ENCODE measurements at places on chromosomes 16 and 17.

GRCh38 chr17:19357351-19357750 lies 5.2 kb downstream of the B9D1 start:
- no peak for DNase-seq

GRCh38 chr17:68771867-68772515 lies 170.8 kb upstream of the FAM20A start:
- DNase-seq = no peak

DNA sequence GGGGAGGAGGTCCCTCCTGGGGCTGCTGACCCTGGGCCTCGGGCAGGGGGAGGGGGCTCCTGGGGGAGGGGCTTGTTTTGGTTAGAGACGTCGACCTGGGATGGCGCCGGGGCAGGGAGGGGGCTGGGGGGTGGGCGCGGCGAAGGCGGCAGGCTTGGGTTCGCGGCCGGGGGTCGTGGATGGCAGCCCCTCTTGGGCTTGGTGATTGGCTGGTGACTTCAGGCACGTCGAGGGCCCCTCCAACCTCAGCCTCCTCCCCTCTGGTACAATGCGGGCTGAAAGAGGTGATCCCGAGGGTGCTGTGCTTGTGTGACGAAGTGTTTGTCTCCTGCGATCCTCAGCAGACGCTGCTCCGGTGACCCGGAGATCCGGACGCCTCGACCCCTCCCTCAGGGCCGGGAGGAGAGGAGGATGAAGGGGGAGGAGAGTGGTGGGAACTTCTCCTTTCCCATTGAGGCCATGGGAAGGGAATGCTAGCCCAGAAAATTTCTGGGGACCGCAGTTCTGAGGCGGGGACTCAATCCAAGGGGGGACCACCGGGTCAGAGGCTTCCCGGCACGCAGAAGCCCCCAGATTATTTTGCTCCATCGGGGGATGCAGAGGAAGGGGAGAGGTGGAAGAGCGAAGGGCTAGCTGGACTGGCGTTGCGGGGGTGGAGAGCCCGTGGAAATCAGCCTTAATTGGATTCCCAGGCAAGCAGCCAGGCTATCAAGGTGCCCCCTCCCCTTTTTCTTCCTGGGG lies 43.9 kb downstream of the RAI1 start:
- DNase-seq = no peak

- peak; percentile 72 for DNase-seq
Measured at GRCh38 chr17:29570521-29570920, 2.0 kb downstream of the TP53I13 start.

DNA sequence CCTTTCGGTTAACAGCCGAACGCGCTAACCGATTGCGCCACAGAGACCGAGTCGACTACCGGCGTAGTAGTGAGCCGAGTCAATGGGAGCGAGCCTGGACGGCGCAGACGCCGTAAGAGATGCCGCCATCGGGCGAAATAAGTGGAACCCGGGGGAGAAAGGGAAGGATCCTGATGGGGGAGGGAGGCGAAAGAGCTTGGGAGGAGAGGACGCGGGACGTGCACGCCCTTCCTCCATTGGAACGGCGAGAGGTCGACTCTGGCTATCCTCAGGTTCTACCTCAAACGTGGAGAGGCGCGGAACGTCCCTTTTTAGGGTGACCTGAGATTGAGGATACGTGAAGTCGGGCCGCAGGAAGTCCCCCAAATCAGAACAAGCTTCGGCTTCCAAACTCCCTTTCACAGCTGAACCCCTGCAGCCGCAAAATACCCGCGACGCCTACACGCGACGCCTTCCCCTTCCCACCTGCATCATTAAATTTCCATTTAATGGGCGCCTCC lies 683 bp upstream of the PSMB3 start:
- DNase-seq = no peak

DNA sequence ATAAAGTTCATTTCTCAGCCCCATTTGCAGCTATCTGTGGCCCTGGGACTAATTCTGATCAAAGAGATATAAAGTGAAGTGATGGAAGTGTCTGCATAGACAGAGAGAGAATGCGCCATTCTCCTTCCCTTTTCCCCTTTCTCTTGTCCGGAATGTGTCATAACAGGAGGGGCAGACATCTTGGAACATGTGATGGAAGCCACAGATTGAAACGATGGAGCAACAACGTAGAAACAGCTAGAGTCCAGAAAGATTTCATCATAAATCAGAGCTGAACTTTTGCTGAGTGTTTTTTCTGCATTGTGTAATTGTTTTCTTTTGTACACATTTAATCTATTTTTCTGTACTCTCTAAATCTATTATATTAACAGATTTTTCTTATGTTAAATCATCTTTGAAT lies 11.3 kb downstream of the ASGR1 start:
- no peak for DNase-seq

DNA sequence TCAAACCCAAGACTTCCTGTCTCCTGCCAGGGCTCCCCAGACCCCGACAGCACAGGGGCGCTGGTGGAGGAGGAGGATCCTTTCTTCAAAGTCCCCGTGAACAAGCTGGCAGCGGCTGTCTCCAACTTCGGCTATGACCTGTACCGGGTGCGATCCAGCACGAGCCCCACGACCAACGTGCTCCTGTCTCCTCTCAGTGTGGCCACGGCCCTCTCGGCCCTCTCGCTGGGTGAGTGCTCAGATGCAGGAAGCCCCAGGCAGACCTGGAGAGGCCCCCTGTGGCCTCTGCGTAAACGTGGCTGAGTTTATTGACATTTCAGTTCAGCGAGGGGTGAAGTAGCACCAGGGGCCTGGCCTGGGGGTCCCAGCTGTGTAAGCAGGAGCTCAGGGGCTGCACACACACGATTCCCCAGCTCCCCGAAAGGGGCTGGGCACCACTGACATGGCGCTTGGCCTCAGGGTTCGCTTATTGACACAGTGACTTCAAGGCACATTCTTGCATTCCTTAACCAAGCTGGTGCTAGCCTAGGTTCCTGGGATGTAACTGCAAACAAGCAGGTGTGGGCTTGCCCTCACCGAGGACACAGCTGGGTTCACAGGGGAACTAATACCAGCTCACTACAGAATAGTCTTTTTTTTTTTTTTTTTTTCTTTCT lies 8.1 kb downstream of the SERPINF1 start:
- no peak for DNase-seq

- no peak for DNase-seq
Measured at GRCh38 chr17:42403150-42403549, 14.9 kb upstream of the STAT3 start.

- DNase-seq = no peak
Measured at GRCh38 chr16:73426433-73427160, 378.7 kb upstream of the ZFHX3 start.

DNA sequence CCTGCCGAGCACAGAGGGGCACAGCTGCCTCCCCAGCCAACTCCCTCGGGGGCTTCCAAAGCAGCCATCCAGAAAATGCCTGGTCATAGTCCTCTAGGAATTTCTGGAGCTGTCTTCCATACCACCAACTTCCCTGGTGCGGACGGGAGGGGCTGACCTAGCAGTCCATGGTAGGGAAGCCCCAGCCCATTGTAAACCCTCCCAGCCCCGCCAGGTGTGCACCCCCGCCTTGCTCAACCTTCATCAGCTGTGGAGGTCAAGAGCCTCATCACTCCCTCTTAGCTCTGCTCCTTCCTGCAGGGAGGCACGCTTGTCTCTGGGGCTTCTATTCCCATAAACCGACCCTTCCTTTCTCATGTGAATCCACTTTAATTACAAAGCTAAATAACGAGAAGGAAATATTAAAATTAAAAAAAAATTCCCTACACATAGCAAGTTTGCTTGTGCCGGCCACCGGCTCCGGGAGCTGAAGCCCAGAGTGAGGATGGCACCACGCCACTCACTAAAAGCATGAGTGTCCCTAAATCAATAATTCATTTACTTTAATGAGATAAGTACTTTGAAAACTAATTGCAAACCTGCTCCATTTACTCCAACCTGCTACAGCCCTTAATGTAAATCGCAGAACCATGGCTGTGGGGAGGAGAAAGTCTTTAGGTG lies 181.4 kb downstream of the ENGASE start:
- no peak for DNase-seq

- no peak for DNase-seq
Measured at GRCh38 chr17:3447625-3448024, 14.0 kb upstream of the OR1E2 start.

DNA sequence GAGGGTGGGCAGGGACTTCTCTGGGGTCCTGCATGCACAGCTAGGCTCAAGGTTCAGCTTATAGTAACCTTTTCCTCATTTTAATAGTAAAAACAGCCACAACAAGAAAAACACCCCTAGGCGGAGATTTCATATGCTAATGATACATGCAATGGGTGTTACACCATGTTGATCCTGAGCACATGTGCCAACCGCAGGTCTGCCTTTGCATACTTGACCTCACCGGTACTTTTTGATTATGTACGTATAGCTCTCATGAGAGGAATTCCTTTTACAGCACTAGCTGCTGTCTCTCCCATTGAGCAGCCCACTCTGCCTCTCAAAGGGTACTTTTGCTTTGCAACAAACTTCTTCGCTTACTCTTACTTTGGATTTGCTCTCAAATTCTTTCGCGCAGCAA lies 1.9 kb downstream of the KRTAP4-8 start:
- DNase-seq = no peak

DNA sequence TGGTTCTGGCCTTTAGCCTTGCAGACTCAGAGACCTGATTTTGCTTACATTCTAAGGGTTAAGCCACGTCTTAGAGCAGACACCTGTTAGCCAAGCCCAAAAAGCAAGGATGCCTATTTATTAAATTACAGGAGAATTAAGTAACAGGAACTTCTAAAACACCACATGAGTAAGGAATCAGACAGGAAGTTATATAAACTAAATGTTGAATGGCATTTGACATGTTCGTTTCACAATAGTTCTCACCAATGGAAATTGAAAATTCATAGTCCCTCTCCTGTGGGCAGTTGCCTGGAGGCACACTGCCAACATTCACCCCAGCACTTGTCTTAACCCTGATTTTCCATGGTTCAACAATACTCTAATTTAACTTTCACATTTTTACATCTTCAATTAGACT lies 9.0 kb downstream of the KRTAP9-7 start:
- DNase-seq = no peak

DNA sequence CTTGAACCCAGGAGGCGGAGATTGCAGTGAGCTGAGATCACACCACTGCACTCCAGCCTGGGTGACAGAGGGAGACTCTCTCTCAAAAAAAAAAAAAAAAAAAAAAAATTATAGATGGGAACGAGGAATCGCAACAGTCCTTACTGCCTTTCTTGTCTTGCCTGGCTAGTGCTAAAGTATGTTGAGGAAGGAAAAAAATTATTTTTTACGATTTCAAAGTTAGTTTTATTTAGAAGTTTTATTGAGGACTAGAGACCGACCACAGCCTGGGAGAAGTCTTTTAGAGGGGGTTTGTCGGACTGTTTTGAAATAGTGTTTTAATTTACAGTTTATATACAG lies 15.8 kb upstream of the DNAH17 start:
- no peak for DNase-seq

- DNase-seq = no peak
Measured at GRCh38 chr17:48740537-48740936, 12.0 kb upstream of the HOXB13 start.

DNA sequence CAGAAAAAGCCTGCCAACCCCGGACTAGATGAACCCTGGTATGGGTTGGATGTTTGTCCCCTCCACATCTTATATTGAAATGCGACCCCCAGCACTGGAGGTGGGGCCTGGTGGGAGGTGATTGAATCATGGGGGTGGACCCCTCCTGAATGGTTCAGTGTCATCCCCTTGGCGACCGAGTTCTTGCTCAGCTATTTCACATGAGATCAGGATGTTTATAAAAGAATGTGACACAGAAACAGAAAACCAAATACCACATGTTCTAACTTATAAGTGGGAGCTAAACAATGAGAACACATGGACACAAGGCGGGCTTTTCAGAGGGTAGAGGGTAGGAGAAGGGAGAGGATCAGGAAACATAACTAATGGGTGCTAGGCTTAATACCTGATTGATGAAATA lies 576.0 kb upstream of the HSBP1 start:
- no peak for DNase-seq

DNA sequence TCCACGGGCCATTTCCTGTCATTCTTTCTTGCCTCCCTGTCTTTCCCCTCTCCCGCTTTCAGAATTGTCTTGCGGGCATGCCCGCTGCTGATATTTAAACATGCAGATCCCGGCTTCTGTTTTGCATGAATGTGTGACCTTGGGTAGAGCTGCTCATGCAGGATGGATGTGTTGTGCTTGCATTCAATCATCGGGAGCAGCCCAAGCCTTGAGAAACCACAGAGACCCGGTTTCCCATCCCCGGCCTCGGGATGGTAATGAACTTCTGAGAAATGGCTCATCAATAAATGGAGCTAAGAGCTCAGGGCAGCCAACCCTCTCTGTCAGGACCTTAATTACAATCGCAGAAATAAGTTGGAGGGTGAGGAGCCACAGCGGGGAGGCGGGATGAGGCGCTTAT lies 303.7 kb upstream of the TNRC6C start:
- no peak for DNase-seq

GRCh38 chr16:57297856-57298255 lies 13.4 kb upstream of the PLLP start:
- no peak for DNase-seq

DNA sequence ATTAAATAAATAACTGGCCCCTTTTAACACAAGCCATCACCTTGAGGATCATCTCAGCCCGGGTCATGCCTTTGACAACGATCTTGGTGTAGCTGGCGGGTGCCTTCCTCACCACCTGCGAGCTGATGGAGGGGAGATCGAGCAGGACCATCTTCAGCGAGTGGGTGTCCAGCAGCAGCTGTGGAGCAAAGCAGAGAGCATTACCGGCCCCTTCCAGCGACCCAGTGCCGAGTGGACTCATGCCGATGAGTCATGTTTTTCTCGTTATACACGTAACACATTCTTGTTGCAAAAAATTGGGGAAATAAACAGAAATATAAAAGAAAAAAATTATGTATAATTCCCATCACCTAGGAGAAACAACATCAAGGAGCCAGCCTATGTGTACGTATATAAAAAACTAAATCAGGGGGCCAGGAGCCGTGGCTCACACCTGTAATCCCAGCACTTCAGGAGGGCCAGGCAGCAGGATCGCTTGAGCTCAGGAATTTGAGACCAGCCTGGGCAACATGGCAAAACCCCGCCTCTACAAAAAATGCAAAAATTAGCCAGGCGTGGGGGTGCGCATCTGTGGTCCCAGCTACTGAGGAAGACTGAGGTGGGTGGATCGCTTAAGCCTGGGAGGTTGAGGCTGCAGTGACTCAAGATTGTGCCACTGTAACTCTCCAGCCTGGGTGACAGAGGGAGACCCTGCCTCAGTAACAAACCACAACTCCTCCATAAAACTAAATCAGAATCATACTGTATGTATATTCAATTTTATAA lies 169.1 kb upstream of the RPH3AL start:
- no peak for DNase-seq

- DNase-seq = no peak
Measured at GRCh38 chr16:50539822-50540710, 8.1 kb upstream of the NKD1 start.

All from mesenteric fat pad (tissue), 1 donor.